ENCODE measurements at places on chromosomes 12 and 14.
A peak's percentile ranks its signal among the peaks of the same experiment; 100 is the strongest.

DNA sequence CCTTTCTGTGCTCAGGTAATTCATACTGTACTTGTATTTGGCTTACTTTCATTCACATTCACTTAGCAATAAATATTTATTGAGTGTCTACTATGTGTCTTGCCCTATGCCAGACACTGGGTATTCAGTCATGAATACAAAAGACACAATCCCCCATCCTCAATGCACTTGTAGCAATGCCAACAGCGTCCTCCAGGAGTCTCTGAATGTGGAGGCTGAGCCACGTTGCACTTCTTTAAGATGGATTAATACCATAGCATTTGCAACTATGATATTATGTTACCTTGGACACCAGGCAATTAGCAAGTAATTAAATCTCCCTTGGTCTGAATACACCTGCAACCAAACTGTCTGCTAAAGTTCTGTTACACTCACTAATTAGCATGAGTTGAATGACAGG lies 58.8 kb downstream of the OTX2 start:
- DNase-seq = peak; percentile 53

- no peak for DNase-seq
Observed at GRCh38 chr14:75591987-75592575, 13.7 kb downstream of the FLVCR2 start.

DNA sequence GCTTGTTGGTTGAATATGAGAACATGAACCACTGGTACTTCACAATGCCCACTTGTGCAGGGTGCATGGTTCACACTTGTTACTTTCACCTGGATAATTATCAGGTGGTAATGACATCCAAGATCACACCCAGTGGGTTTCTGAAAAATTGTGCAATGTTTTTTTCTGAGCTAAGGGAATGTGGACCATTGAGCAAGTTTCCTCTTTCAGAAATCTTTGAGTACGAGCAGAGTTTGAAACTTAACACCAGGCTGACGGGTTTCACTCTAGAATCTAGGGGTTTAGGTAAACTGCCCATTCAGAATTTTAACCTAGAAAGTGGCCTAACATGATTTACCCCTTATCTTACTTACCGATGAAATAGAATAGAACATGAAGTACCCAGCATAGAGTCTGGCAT lies 389.6 kb downstream of the PAWR start:
- no peak for DNase-seq

DNA sequence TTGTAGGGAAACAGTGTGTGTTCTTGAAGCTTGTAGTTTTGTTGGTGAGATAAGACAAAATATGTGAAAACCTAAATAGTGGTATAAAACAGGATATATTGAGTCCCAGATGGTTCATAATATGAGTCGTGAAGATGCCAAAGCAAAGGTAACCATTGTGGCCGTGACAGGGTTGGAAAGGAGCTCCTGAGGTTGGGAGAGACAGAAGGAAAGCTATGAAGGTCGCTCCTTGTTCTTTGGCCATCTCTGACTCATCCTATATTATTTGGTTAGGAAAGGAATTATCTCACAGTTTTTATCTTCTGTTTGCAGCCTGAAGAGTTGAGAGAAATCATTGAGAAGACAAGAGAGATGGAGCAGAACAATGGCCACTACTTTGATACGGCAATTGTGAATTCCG lies 27.1 kb downstream of the ATP6V1D start:
- no peak for DNase-seq

DNA sequence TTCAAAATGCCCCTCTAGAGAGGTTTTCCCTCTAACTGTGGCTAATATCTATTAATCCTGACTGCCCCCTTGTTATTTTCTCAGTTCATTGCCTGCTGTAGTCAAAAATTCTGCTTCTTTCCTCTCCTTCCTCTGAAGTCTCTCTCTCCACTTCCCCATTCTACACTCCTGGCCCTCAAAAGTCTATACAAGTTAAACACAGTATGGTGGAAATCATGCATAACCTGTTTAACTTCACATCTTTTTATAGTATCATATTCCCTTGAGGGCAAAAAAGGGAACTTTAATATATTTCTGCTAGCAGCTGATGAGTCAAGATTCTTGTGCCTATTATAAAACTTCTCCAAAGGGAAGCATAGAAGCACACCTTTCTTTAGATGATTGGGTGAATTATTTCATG lies 16.7 kb downstream of the GRIP1 start:
- DNase-seq = no peak

GRCh38 chr12:102896067-102896466 lies 21.0 kb downstream of the PAH start:
- no peak for DNase-seq

- DNase-seq = peak; percentile 32
Observed at GRCh38 chr12:32549675-32550079, 129.4 kb upstream of the DNM1L start.

DNA sequence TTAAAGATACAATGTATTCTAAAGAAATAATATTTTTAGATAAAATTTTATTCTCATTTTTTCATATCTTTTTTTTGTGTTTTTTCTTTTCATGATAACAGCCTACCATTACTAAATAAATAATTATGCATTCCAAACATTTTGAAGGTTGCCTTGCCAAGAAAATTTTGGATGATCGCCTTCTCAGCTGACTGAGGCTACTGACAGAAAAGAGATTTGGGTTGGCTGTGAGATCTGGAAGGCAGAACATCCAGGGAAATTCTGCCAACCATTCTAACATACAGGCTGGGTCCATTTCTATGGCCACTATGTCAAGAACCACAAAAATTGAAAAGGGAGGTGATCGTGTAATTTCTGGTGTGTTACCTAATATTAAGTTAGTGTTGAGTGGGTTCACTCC lies 48.1 kb downstream of the GALNT8 start:
- no peak for DNase-seq

DNA sequence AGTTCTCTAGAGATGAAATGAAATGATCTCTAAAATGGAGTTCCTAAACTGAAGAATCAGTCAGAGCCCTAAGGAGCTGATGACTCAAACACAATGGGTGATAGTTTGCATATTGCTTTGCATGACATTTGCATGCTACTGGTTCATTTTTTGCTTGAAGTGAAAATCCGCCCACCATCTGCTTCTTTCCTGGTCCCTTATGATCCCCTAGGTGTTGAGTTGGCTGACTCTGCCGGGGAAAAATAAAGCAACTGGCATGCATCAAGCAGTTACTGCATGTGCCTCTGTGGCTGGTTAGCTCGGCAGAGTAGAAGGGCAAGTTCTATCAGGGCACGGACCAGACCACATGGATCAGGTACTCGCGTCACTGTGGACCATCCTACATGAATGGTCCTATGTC lies 151.1 kb downstream of the PPM1H start:
- DNase-seq = no peak

DNA sequence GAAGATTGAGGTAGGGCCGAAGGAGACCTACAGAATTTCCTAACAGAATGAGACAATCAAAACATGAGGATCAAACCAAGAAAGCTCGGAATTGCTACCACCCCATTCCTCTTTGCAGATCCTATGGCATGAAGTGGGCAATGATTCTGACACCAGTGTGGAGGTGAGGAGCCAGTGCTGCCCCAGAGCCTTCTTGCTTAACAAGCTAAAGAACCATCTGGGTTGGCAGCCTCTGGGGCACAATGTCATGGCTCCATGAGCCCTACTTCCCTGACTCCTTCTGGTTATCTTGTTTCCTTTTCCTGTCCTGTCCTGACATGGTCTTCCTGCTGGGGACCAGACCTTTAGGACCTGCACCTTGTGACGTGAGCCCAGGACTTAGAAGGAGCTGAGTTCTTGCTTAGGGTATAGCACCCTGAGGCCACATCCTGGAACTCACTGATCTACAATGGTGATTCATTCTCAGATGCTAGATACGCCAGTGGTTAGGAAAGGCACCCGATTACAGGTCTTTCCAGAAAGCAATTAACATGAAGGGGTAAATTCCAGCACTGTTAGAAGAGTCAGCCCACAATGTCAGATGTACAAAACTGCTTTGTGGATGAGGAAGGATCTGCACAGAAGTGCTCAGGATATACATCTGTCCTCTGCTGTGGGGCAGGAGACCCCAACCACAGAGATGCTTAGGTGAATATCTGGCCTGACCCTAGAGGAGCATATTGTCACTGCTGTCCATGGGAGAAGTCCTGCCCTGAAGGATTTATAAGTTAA lies 324.2 kb downstream of the ZFP36L1 start:
- no peak for DNase-seq

DNA sequence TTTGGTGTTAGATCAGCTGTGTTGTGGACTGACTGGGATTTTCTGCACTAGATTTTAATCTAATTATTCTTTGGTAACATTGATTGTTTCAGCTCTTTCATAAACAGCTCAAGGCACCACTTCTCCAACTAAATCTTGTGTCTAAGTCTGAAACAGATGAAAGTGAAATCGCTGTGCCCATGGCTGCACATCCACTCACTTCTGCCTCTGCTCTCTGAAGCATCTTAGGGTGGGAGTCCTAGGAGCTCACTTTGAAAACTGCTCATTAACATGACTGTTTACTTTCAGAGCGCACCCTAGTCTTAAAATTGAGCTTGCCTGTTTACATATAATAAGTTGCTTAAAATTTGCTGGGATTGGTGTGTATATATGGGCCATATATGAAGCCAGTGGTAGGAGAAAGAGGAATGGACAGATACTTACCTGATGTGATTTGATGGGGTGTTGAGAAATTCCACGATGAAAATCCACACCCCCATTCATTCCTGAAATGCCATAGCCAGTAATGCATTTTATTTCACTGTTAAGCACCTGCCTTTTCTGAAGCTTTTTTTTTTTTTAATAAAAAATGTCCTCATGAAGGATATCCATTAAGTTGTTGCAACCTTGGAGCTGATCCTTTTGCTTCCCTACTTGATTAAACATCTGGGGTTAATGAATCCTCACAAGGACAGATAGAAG lies 52.8 kb downstream of the PPFIBP1 start:
- DNase-seq = no peak

DNA sequence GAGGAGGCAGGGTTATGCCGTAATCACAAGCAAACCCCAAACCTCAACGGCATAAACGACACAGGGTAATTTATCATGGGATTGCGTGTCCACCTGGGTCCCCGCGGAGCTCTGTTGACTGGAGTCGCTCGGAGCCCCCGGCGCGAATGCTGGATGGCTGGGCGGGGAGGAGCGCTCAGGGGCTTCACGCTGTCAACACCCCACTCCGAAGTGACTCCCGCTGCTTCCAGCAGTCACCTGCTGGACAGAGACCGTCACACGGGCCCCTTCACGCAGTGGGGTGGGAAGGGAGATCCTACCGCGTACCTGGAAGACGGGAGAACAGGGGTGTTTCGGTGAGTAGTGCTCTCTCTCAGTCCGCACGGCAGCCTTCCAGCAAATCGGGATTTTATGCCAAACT lies 4.4 kb upstream of the GALNT9 start:
- DNase-seq = no peak

- DNase-seq = no peak
Observed at GRCh38 chr14:59328454-59328853, 136.7 kb downstream of the GPR135 start.

- DNase-seq = no peak
Observed at GRCh38 chr12:123067654-123068053, 83.2 kb downstream of the PITPNM2 start.

DNA sequence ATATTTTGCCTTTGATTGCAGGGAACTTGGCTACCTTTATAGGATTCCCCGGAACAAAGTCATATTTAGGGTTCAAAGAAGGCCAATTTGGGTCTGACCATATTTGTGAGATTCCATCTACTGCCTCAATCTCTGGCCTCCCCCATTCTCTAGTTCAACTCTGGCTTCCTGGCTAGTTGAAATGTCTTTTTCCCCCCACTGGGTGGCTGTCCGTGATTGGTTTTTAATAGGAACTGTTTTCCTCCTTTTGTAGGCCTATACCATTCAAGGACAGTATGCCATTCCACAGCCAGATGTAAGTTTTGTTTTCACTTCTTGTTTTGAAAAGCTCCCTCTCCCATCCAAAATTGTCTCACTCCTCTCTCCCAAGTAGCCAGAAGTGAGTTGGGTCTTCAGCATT lies 13.8 kb downstream of the PCBP2 start:
- DNase-seq = no peak

- no peak for DNase-seq
Observed at GRCh38 chr12:98464190-98464589, 51.2 kb upstream of the TMPO start.

DNA sequence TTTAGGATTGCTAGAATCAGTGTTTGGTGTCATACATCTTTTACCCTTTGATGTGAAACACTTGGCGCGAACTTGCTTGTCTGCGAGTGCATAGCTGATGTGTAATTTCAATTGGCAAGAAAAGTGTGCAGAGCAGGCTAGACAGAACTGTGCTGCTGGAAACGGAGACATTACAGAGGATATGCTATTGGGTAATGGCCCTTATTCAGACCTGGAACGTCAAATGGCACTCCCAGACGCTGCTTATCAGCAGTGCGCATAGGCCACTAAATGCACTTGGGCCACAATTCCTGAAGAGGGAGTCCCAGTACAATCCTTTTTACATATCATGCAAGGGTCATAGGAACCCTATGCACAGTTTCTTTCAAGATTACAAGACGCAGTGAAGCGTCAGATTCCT lies 15.7 kb upstream of the SLC10A1 start:
- DNase-seq = peak; percentile 27

- DNase-seq = no peak
Observed at GRCh38 chr12:72679147-72679757, 407.1 kb downstream of the TRHDE start.

DNA sequence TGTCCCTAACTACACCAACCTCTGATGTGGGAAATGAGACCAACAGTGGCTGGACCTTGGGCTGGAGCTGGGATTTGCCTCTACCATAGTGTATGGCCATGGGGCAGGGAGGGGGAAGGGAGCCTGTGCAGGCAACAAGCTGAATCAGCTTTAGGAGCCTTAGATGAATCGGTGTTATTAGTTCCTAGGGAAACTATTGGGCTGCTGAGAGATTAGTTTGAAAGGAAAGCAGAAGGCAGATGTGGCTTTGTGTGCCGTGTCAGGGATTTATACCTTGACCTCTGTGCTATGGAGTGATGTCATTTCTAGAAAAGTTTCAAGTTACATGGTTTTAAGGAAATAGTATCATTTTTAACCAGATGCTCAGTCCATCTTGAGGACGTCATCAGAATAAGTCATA lies 19.5 kb upstream of the GAS2L3 start:
- DNase-seq = peak; percentile 15

DNA sequence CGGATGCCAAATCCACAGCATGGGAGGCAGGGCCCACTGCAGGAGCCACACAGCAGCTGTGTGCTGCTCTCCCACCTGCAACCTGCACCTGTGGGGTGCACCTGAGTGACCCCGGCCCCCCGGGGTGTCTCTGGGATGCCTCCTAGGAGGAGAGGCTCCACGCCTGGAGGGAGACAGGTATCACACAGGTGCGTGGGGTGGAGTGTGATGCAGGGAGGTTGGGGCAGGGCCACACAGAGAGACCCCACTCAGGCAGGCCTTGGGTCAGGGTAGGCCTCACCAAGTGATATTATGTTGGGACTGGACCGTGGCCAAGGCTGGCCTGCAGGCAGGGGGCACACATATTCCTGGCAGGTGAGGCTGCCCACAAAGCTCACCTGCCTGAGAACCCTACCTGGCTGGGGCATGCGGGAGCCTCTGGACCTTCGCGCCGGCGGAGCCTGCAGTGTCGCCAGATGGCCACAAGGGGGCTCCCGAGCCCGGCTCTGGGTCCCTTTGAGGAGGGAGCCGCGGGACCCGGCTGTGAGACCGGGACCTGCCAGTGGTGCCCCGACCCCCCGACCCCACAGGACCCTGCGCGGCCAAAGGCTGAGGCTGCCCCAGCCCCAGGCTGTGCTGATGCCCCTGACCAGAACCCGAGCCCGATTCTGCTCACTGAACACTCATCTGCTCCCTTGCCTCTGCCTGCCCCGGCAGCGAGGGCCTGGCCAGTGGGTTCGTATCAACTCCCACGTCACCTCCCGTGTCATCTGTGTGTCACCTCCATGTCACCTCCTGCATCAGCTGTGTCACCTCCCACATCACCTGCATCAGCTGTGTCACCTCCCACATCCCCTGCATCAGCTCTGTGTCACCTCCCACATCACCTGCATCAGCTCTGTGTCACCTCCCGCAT lies 11.4 kb downstream of the TMEM121 start:
- peak; percentile 40 for DNase-seq

All from neural progenitor cell (in vitro differentiated cells).